Tongue (tissue), 3 donors: ENCODE measurements at places on chromosomes 5 and 9. TPM values are rescaled to one million over a fixed set of nuclear protein-coding genes. Genes with fewer than 3 reads are reported as not detected.

BTNL9 gene
- 5.8 TPM for total RNA-seq

CCL19 gene
- not detected for total RNA-seq

DNA sequence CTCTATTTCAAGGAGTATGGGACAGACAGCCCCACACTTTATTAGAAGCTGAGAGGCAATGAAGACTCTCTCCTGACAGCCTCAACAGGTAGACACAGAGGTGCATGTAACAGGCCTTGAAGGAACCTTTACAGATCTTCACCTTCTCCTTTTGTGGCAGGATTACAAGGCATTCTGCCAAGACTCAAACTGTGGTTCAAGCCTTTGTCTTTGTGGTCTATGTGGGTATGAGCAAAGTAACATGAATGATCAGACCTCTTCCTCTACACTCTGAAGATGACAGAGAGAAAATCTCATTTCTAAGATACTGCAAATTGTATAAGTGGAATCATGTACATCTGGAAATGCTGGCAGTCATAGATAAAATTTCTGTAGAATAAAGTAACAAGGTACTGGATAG lies 346.9 kb downstream of the CDH9 start:
- DNase-seq: no peak

DNA sequence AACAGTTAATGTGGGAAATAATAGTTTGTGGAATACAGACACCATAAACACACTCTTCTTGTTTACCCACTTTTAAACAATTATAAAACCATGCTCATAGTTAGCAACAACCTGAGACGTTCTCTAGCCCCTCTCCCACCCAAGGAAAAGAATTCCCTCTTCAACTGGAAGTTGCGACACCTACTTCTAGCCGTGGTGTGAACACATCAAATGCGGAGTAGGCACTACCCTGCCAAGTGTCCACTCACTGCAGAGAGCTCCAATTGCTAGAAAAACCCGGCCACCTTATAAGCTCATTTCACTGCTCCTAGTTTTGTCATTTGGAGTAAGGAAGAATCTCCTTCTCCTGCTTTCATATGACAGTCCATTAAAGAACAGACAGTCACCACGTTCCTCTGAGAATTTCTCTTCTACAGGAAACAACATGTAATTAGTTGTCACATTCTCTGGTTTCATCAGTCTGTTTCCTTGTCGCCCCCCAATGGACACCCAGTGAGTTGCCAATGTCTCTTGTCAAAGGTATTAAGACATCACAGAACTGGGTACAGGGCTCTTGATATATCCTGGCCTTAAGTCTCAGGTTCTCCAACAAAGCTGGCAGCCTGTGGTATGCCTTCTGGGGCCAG lies 47.3 kb downstream of the PRLR start:
- peak; percentile 48 for DNase-seq

GRCh38 chr5:116395631-116396203 lies 178.9 kb downstream of the SEMA6A start:
- DNase-seq: peak; percentile 41

DNA sequence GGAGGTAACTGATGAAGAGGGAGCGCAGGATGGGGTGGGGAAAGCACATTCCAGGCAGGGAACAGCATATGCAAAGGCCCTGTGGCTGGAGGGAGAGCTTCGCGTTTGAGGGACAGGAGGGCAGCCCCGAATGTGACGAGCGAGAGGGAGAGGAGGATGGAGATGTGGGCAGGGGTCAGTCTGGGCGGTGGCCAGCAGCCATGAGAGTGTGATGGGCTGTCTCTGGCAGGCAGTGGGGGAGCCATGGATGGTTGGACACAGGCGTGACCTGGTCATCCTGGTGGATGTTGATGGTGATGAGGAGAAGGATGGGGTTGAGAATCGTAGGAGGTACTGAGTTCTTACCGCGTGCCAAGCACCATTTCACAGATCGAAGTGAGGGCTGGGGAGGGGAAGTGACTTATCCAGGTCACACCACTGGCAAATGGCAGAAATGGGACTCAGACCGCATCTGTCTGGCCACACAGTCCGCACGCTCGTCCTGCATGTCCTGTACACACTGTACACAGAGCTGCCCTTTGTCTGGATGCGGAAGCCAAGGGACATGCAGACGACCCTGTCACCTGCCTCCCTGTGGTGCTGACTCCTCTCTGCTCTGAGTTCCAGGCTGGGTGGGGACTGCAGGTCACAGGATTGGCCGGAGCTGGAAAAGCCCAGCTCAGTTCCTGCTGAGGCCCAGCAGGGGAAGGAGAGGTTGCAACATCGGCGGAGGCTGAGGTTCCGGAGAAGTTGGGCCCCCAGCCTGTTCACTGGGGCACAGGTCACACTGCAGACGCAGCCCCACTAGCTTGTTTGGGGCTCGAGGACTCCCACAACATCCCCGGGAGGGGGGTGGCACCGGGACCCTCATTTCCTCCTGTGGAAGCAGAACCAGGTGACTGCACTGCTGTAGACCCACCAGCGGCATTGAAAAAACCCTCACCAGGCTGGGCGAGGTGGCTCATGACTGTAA lies 165.6 kb upstream of the IER5L start:
- DNase-seq: peak; percentile 47

DNA sequence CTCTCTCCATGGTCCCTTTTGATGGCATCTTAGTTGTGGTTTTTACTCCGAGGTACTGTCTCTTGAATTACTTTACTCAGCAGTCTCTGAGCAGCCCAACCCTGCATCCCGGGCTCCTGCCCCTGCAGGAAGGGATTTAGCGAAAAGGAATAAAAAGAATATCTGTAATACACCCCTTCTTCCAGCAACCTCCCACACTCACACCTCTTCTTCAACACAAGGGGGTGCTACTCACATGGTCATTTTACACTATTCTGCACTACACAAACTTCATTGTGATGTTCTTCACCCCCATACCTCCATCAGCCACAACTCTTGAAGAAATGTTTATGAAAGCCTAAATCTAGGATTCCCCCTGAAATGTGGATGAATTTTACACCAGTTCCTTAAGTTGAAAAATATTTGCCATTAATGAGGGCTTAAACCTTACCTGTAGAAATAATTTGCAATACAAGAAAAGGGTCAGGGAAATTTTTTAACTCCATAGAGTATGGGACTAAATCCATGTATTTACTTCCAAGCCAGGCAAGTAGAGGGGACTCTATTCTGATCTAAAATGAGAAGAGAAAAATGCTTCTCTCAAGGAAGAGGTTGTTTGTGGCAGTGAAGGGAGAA lies 26.0 kb downstream of the TPD52L3 start:
- peak; percentile 67 for DNase-seq

DNA sequence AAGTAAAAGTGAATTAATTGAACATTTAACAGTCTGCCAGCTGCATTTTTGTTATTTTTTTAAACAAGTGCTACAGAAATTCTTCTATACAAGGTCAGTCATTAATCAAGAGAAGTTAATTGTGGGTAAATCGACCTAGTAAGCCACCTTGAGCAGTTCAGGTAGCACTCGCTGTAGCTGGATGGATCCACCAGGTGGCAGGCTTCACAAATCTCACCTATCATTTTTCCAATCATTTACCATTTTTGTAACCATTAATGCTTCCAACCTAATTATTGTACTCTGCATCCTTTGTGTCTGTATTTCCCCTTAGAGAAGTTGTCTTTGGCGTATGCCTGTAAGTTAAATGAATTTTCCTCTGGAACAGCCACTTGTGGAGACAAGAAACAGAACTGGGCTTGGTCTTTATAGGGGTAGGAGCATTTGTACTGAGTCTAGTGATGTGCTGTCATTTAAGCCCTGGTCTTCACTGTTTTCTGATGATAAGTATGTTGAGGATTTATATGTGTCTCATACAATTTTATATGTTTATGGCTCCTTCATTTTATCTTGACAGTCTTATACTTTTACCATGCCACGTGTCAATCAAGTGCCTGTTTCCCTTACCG lies 39.5 kb downstream of the CD180 start:
- peak; percentile 35 for DNase-seq

GRCh38 chr9:101578378-101578777 lies 16.4 kb downstream of the PPP3R2 start:
- DNase-seq: no peak

DNA sequence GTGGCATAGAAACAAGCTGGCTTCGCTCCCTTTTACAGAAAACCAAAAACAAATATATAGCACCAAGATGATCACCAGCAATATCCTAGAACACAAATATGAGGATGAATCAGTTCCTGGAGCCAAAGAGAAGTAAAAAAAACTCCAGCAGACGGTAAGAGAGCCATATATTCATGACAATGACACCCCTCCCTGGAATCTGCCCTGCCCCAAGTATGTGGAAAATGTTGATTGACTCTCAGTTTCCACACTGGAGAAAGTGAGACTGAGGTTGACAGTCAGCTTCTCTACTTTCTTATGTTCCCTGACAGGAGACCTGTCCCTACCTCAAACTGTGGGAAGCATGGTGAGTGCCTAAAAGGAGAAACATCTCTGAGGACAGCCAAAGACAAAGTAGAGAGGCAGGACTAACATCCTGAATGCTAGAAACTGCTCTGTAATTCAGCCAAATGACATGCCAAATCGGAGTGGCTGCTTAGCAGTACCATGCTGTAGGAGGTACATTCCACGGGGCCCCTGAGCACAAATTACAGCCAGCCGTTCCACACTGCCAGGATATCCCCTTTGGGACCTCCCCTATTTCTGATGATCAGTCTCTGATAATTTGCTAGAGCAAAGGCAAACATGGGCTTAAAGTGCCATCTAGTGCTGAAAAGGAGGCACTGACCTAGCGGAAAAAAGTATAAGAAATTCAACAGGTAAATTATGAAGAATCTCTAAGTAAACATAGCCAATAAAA lies 424.0 kb upstream of the RGMB start:
- DNase-seq: no peak

DNA sequence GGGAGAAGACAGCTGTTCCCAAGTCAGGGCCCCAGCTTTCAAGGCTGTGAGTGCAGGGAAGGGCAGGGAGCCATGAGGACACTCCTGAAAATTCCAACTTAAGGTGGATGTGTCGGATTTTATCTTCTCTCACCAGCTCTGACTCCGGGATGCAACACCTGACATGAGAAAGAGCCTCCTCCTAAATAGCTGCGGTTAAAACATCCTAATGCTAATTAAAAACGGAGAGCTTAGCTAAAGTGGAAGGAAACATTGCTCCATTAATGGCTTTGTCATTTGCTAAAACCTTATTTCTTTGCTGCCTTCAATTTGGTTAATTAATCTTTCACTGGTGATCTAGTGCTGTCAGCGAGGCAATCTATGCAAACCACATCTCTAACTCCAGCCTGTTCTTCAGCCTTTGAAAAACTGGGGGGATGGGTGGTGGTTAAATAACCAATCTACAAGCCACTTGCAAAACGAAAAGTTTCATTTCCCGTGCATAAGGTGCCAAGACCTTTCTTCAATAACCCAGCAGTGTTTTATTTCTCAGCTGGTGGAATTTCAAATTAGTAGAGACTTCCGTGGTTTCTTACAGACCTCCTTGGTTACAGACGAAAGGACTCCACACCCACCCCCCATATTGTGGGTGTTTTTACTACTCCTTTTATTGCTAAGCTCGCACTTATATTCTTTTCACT lies 379.6 kb downstream of the MLLT3 start:
- no peak for DNase-seq

DNA sequence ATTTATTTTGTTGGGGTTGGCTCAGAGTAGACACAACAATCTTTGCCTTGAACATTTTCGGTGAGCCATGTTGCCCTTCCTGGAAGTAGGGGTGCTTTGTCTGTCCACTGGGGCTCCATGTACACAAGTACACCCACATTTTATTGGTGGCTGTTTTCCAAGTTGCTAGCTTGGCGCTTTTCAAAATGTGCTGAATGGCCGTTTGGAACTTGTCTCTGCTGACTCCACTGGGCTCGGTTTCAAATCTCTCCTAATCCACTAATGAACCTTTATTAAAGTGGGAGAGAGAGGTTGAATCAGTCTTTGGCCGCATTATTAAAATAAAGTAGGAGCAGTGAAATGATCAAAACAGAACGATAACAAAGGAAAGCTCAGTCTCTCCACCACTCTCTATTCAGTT lies 64.6 kb upstream of the TAF11L2 start:
- no peak for DNase-seq

DNA sequence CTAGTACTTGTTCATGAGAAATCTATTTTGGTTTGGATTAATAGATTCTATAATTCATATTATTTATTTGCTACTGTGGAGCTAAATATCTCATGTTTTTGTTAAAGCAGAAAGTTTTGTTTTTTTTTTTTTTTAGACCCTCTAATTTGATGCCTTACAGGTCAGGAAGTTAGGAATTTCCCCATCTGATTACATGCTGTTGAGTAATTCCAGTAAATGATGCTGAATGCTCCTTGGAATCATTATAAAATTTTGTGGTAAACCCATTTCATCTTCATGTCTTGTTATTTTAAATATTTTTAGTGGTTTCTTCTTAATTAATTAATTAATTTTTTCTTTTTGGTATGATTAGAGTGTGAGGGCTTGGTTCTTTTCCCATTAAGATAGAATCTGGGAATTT lies 35.6 kb downstream of the NNT start:
- no peak for DNase-seq
